NCI-H1417 treated with DMSO at 0.1 percent for 48 hours (cell line): ENCODE measurements at places on chromosomes 6 and 20.

- DNase-seq, result no peak
These were observed 70.0 kb upstream of the TBXT start for GRCh38 chr6:166237617-166238016.

DNA sequence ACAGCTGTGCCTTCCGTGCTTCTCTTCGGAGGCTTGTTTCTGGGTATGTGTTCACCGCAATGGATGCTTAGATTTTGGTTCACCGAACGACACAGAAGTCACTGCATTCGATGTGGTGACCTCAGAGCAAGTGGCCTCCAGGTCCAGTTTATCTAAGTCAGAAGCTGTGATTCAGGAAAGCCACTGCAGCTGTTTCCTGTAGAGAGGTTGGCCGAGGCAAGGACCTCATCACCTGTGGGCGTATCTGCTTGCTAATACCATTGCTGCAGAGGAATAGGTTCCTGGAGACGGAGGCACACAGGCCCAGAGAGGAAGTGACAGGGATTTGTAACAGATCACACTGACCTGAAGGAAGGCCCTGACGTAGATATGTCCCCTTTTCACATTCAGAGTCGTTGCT is 82.7 kb downstream of the FARS2 start:
- no peak for DNase-seq

GRCh38 chr6:26322645-26323482 is 42.1 kb upstream of the BTN3A2 start:
- peak; percentile 8 for DNase-seq

- no peak for DNase-seq
These were observed 48.0 kb downstream of the NCOA3 start for GRCh38 chr20:47549671-47550070.

GRCh38 chr6:138618168-138618567 is 118.9 kb upstream of the NHSL1 start:
- DNase-seq, result no peak

DNA sequence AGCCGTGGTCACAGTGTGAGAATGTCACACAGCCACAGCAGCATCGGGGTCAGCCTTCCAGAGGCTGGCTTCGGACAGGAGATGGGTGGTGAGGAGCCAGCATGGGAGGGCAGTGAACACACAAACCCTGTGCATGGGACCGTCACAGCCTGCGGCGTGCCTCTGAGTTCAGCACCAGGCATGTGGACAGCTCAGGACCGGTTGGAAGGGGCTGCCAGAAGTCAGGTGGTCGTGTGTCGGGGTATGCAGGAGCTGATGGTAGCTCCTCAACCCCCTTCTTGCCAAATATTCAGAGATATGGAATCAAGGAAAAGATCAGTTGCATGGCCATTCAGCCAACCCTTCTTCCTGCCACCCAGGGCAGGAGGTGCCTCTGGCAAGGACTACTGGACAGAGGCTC is 28.2 kb downstream of the MYT1 start:
- no peak for DNase-seq

- DNase-seq, result no peak
These were observed 23.7 kb upstream of the PDE10A start for GRCh38 chr6:165686596-165687365.

GRCh38 chr20:13355941-13356486 is 134.9 kb downstream of the ISM1 start:
- DNase-seq, result no peak

- DNase-seq, result no peak
These were observed 48.8 kb downstream of the NT5E start for GRCh38 chr6:85498596-85499258.

DNA sequence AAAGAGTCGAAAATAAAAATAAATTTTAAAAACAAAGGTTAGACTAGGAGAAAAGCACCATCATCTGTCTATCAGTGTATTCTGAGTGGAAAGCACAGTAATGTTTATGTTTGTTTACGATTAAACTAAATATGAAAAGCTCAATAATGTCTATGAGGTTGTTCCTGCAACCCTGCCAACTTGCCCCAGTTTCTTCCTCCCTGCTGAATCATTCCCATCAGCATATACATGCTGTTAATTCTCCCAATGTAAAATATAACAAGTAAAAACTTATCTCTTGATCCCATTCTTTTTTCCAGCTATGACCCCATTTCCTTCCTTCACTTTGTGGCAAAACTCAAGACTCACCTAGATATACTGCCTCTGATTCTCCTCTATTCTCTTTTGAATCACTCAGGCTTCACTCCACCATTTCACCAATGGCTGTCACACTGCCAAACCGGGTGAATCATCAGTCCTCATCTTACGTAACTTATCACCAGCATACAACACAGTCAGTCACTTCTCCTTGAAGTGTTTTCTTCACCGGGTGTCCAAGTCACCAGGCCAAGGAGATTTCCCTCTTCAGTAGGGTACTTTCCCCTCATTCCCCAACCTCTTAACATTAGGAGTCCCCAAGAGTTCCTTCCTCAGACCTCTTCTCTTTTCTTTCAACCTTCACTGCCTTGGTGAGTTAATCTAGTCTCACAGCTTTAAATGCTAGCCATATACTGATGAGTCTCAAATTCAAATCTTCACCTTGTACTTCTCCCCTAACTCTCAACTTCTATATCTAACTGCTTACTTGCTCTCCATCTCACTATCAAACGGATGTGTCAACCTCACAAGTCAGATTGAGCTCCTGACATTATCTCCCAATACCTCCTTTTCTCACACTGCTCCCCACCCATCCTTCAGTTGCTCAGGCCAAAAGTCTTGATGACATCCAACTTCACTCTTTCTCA is 6.2 kb downstream of the TMEM242 start:
- DNase-seq, result no peak

DNA sequence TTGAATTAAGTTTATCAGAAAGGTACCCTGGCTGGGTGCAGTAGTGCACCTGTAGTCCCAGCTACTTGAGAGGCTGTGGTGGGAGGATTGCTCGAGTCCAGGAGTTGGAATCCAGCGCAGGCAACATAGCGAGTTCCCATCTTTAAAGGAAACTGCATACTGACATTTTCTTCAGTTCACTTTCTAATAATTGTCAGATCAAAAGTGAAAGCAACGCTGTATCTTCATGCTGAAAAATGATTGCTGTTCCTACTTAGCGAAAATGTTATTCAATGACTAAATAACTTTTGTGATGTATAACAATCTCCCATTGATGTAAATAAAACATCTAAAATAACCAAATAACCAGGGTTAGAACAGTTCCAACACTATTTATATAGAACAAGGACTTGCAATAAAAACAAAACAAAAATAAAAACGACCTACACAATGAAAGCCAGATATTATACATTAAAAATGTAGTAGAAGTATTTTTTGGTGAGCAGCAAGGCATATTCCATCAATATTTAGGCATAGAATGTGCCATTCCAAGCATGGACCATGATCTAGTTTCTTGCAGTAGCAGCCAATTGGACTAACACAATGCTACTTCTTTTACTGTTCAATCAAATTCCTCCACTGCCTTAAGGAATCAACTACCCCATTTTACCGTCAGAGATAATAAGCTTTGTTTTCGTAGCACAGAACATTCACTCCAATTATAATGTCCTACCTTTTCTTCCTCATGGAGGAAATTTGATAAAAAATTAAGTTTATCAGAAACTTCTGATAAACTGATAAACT is 1.5 kb downstream of the LATS1 start:
- no peak for DNase-seq

DNA sequence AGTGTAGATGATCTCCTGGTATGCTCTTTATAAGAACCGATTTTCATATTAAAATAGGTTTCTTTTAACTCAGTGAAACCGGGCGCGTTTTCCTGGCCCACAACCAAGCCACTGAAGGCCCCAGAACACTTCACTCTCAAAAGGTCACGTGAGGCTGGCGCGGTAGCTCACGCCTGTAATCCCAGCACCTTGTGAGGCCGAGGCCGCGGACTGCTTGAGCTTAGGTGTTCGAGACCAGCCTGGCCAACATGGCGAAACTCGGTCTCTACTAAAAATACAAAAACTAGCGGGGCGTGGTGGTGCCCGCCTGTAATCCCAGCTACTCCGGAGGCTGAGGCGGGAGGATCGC is 402 bp upstream of the TAF8 start:
- no peak for DNase-seq

DNA sequence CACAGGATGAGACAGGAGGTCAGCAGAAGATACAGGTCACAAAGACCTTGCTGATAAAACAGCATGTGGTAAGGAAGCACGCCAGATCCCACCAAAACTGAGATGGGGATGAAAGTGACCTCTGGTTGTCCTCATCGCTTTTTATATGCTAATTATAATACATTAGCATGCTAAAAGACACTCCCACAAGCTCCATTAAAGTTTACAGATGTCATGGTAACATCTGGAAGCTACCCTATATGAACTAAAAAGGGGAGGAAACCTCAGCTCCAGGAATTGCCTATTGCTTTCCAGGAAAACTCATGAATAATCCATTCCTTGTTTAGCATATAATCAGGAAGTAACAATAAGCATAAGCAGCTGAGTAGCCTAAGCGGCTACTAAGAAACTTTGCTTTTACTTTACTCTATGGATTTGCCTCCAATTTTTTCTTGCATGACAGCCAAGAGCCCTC is 8.4 kb upstream of the RIN2 start:
- no peak for DNase-seq

DNA sequence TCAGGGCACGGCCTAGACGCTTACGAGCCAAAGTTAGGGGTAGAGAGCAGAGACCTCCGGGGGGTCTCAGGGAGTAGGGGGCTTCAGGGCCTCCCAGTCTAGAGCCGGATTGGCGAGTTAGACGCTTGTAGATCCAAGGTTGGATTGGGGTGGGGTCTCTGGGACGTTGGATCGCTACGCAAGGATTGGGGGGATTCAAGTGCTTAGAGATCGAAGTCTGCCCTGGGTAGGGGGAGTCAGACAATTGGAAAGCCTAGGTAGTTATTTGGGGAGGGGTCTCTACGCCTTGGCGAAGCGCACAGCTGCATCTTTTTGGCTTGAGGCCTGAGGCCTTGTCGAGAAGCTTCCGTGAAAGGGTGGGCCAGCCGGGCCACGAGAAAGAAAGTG is 469 bp downstream of the STX16 start:
- DNase-seq, result no peak

GRCh38 chr20:8711501-8711900 is 357.4 kb upstream of the PLCB4 start:
- DNase-seq, result no peak

- no peak for DNase-seq
These were observed 105.1 kb downstream of the UST start for GRCh38 chr6:148851683-148852556.

GRCh38 chr20:36499723-36500501 is 41.4 kb upstream of the MYL9 start:
- DNase-seq, result no peak

DNA sequence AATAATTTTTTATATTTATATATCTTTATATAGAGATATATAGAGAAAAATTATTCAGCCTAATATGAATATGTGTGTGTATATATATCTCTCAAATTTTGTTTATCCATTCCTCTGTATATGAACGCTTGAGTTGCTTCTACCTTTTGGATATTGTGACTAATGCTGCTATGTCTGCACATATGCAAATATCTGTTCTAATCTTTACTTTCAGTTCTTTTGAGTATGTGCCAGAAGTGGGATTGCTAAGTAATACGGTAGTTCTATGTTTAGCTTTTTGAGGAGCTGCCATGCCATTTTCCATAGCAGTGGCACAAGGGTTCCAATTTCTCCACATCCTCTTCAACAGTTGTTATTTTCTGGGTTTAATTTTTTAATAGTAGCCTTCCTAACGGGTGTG is 72.8 kb upstream of the CEP85L start:
- DNase-seq, result no peak

- no peak for DNase-seq
These were observed 48.0 kb upstream of the KIF13A start for GRCh38 chr6:18035330-18035854.

- DNase-seq, result no peak
These were observed 179.7 kb downstream of the HACE1 start for GRCh38 chr6:104679971-104680370.

DNA sequence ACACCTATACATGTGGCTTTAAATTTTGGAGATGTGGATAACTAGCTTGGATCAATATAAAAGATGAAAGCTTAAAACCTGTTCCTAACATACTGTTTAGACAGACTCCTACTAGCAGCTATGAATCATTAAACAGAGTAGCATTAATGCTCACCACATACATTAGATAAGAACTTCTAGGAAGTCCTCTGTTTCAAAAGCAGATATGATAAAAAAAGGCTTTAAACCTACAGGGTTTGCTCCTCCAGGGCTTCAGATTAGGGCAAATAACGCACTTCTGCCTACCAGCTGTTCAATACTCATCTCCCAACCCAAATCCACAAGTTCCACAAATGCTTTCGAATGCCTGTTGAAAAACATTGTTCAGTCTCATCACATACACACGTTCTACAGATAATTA is 1.5 kb downstream of the REPS1 start:
- no peak for DNase-seq

- DNase-seq, result no peak
These were observed 107.1 kb downstream of the ARID1B start for GRCh38 chr6:156884306-156884705.

GRCh38 chr6:105452924-105453756 is 50.3 kb upstream of the PREP start:
- no peak for DNase-seq

GRCh38 chr6:148525453-148525852 is 182.8 kb downstream of the SASH1 start:
- no peak for DNase-seq

GRCh38 chr6:37373822-37374471 is 20.2 kb downstream of the RNF8 start:
- DNase-seq, result no peak

GRCh38 chr6:122184401-122184827 is 215.0 kb upstream of the HSF2 start:
- DNase-seq, result no peak
